Activated T-helper 9 cell treated with anti-CD3 and anti-CD28 coated beads, Interleukin-2, amount 50 U/mL, for 16 hours (primary cell): ENCODE measurements at places on chromosomes 16 and 17.
A peak's percentile ranks its signal among the peaks of the same experiment; 100 is the strongest.

DNA sequence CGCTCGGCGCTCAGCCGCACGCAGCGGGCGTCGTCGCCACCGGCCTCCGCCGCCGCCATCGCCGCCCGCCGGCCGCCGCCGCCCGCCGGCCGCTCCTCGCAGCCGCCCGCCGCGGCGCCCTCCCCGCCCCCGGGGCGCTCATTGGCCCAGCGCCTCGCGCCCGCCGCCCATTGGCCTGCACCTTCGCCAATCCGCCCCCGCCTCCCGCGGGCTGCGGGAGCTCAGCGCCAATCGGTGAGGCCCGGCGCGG, at the start of gene PGP:
PGP (minus strand) TSS at position 122 of the 250 bp plus-strand sequence; CDS start at position 59, 63 bp downstream.
- DNase-seq, result no peak

GRCh38 chr16:86240716-86241363, 269.5 kb upstream of the FOXF1 start:
- DNase-seq, result no peak

DNA sequence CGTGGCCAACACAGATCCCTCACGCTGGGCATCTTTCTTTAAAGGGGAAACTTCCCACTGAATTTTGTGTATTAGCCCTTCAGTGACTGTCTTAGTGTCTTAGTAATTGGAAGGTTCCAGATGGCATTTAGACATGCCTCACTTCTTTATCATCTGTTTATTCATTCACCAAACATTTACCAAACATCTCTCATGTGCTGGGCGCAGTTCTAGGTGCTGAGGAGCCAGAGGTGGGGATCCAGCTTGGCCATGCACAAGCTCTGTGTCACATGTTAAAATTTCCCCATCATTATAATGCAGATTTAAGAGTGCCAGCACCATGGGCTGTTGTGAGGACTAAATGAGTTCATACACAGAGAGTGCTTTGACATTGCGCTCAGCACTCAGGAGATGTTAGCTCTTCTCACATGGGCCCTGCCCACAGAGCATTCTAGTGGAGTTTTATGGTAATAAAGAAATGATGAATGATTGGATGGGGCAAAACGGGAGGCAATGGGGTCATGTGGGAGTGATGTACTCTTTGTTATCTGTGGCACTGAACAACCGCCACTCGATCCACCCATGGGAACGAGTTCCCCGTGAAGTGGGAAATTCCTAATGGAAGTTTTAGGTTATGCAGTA, 119.7 kb downstream of the SNX29 start:
- DNase-seq, result no peak

GRCh38 chr17:67025216-67025792, 19.1 kb upstream of the CACNG1 start:
- DNase-seq, result no peak

DNA sequence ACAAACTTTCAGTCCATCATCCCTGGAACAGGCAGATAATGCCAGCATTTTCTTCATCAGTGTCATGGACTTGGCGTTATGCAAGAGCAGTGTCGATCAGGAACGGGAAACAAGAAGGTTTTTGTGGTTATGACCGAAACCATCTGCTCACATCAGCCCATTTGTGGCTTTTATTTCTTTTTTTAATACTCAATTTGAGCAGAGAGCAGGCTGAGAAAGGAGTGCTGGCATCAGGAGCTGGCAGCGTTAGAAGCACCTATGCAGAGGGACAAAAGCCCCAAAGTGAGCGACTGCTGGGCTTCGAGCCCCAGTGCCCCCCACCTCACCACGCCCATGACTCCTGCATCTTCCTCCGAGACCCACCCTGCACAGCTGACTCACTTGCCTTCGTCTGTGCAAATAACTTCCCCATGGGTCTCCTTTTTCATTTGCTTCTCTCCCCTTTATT, 16.2 kb upstream of the CD300E start:
- DNase-seq, result no peak

- no peak for DNase-seq
Measured at GRCh38 chr17:51853857-51854256, 304.7 kb downstream of the CA10 start.

DNA sequence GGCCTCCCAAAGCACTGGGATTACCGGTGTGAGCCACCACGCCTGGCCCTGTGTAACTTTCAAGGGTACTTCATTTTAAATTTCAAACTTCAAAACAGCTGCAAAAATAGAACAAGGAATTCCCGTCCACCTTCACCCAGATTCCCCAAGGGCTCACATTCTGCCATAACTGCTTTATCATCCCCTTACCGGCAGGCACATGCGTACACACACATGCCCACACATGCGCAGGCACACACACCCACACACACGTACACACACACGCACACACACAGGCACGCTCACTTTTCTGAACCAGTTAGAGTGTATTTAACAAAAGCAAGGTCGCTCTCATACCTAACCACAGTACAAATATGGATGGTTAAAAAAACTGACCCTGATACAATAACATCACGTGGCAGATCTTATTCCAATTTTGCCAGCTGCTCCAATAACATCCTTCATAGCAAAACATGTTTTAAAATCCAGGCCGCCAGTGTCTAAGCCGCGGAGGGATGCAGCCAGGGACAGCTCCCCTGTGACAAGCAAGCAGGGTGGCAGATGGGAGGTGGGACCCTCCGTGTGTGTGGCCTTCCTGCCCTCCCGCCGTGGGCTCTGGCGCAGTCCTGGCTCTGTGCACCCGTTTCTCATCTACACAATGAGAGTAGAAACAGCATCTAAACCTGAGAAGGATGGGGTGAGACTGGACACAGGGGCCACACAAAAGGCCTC, 23.1 kb downstream of the PDIA2 start:
- DNase-seq, result no peak

DNA sequence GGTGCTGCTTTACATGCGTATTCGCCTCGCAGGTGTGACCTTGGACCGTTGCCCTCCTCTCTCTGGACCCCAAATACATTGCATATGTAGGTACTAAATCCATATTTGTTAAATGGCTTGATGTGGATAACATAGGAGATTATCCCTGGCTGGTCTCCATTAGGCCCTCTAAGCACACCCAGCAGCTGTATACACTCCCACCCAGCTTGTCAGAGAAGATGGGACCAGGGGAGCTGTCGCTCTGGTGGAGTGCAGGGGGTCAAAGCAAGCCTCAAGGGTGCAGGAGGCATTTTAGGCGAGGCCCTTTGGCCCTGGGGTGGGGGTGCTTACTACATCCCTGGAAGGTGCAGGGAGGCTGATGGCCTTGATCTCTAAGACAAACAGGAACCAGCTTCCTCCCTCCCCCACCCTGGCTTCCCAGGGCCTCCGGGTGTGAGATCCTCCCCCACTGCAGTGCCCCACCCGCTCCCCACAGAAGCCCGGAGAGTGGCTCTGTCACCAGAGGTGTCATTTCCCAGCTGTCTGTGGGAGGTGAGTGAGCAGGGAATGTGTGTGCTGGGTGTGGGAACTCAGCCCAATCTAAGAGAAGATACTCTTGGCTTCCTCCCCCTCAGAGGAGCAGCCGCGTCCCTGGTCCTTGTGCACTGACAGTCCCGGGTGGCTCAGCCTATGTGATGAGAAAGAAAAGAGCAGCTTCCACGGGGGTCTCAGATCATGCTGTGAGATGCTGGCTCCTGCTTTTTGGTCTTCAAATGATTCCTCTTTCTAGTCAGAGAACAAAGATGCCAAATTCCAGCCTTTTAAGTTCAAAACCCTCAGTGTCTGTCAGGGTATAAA, 1.4 kb upstream of the VAMP2 start:
- DNase-seq, result peak; percentile 54

- DNase-seq, result no peak
Measured at GRCh38 chr17:82950525-82951102, 110.8 kb upstream of the ZNF750 start.

DNA sequence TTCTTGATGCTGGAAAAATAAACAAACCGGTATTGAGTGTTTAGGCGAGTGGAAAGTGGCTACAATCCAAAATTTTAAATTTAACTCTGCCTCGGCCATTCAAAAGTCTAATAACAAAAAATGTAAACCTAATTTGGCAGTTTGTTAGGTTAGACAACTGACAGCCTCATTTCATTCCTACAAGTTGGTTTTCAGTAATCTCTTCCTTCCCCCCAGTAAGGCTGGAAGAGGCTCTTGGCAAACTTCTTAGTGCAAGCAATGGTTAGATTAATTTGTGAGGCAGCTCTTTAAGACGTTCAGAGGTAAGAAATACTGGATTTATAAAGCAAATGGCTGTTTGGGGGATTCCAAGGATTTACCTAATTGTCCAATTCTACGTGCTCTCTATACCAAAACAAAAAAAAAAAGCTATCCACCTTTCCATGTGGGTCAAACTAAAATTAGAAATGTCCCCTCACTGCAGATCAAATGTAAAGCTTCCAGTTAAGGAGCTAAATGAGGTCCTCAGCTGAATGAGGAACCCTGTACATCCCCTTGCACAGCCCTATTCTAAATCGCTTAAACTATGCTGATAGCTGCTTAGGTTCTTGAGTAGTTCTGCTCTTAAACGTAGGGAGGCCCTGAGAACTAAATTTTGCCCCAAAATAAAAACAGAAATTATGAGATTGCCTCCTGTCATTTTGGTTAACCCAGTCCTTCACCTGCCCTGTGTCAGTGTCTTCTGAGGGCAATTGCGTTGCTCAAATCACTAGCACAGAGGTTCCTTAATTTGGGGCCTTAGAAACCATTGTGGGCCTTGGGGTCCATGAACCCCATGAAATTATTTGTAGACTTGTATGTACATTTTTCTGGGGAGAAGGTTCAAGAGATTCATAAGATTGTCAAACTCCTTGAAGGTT, 2.9 kb downstream of the HEXIM1 start:
- no peak for DNase-seq

- DNase-seq, result no peak
Measured at GRCh38 chr17:43998552-43998951, 5.9 kb upstream of the NAGS start.

GRCh38 chr17:8981443-8981842, 15.9 kb upstream of the PIK3R5 start:
- DNase-seq, result no peak

- no peak for DNase-seq
Measured at GRCh38 chr17:49471089-49471683, 23.9 kb upstream of the NGFR start.

DNA sequence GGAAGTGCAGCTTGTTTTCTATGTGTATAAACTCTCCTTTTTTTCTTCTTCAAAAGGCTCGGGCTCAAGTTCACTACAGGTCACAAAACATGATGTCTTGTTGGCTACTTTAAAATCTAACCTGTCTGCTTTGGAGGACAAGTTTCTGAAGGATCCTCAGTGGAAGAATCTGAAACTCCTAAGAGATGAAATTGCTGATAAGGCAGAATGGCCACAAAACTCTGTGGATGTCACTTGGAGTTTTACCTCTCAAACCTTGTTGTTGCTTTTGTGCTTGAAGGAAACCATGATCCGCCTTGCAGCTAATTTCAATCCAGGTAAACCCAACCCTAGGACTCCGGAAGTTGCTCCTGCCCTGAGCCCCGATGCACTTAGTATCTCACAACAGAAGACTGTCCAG, 16.5 kb downstream of the TANGO6 start:
- DNase-seq, result no peak
